ENCODE measurements at places on chromosomes 7 and 10. TPM values are rescaled to one million over a fixed set of nuclear protein-coding genes. Genes with fewer than 3 reads are reported as not detected.

DNA sequence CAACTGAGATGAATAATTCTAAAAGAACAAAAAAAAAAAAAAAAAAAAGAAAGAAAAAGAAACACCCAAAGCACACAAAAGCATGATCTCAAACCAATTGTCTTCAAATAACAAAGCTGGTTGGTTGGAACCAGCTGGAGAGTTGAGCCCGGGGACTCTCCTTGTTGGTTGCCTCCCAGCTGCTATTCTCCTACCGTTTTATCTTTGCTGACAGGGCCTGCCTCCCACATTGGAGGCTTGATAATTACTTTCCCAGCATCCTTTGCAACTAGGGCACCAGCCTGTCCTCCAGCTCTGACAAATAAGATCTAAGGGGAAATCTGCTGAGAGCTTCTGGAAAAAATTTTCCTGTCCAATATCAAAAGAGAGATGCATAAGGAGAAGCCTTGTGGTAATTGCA is 6.8 kb downstream of the PON1 start:
- DNase-seq, result no peak
- no peak overlapping the region for H3K27ac ChIP-seq
- peaks cover 4% of the 10 kb centered on the region for H3K27me3 ChIP-seq
- H3K4me3 ChIP-seq, result no peak overlapping the region

GRCh38 chr7:22819476-22819875 is 3.2 kb downstream of the TOMM7 start:
- H3K36me3 ChIP-seq, result peaks cover 34% of the 10 kb centered on the region
- H3K4me1 ChIP-seq, result peaks cover 56% of the 10 kb centered on the region
- peak overlapping the region; percentile 25 for H3K27ac ChIP-seq
- no peak for DNase-seq
- H3K27me3 ChIP-seq, result peaks cover 4% of the 10 kb centered on the region

Gene RELN
- not detected for total RNA-seq

GRCh38 chr7:149720372-149721083 is 52.9 kb downstream of the ZNF467 start:
- H3K27ac ChIP-seq, result no peak overlapping the region
- no peaks in the 10 kb centered on the region for H3K27me3 ChIP-seq
- peaks cover 7% of the 10 kb centered on the region for H3K36me3 ChIP-seq
- H3K4me1 ChIP-seq, result peaks cover 33% of the 10 kb centered on the region

DNA sequence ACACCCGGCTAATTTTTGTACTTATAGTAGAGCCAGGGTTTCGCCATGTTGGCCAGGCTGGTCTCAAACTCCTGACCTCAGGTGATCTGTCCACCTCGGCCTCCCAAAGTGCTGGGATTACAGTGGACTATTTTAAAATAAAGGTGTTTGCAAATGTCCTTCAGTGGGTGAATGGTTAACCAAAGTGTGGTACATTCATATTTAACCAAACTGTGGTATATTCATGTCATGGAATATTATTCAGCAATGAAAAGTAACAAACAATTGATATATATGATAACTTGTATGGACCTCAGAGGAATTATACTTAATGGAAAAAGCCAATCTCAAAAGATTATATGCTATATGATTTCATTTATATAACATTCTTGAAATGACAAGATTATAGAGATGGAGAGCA is 190.0 kb downstream of the CREB5 start:
- peaks cover 3% of the 10 kb centered on the region for H3K27me3 ChIP-seq
- DNase-seq, result no peak
- no peaks in the 10 kb centered on the region for H3K4me1 ChIP-seq
- no peak overlapping the region for H3K4me3 ChIP-seq
- H3K36me3 ChIP-seq, result no peaks in the 10 kb centered on the region
- H3K27ac ChIP-seq, result no peak overlapping the region

Gene SUFU
- total RNA-seq, result 8.5 TPM

Gene CLDN15
- total RNA-seq, result 14.2 TPM

Gene WDR86
- 0.25 TPM for total RNA-seq

DNA sequence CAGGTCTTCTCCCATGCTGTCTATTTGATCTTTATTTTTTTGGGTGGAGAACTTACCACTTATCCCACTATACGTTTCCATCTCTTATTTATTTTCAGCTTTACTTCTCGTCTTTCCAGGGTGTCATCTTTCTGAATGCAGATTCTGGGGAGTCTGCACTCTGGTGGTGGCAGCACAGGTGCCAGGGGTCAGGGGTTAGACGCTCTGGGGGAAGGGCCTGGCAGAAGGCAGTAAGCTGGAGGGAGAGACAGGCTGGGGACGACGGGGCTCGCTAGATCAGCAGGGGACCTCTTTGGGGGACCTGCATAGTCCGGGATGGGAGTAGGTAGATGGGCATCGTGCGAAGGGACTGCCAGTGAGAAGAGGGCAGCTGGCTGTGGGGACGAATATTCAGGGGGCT is 22.3 kb downstream of the CHST12 start:
- peaks cover under 1% of the 10 kb centered on the region for H3K36me3 ChIP-seq
- DNase-seq, result no peak

Gene MBL2
- not detected for total RNA-seq

Gene ABLIM1
- 155 TPM for total RNA-seq

Gene OGA
- 125 TPM for total RNA-seq

Gene ELN
- not detected for total RNA-seq

GRCh38 chr7:41915871-41916270 is 213.0 kb upstream of the INHBA start:
- no peak for DNase-seq
- H3K27ac ChIP-seq, result no peak overlapping the region
- H3K36me3 ChIP-seq, result no peaks in the 10 kb centered on the region
- H3K4me1 ChIP-seq, result peaks cover 7% of the 10 kb centered on the region

DNA sequence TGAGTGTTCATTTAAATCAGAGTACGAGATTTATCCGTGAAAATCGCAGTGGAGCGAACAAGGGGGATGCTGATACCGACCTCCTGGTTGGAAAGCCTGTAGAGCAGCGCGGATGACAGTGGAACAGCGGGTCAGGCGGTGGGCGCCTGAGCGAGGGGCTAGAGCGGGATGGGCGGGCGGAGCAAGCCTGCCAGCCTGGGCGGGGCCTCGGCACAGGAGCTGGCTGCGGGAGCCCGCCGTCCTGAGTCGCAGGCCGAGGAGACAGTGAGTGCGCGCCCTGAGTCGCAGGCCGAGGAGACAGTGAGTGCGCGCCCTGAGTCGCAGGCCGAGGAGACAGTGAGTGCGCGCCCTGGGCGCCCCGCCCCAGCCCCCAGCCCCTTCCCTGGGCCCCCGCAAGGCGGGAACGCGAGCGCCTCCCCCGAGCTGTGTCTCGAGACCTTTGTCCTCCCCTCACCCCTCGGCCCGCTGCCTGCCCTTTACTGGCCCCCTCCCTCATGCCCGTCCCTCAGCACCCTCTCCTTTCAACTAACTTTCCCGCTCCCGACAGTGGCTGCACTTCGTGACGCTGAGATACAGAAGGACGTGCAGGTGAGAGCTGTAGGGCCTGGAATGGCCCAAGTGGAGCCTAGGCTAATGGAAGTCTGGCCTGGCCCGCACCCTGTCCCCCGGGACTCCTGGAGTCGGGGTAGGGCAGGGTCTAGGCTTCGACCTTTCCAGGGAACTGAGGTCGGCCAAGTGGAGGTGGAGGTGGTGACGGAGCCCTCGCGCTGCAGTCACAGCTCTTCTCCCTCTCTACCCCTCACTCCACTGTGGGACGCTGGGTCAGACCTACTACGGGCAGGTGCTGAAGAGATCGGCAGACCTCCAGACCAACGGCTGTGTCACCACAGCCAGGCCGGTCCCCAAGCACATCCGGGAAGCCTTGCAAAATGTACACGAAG is at the start of gene AS3MT:
AS3MT (plus strand) TSS at position 213 of the 941 bp plus-strand sequence; CDS start at position 336, 123 bp downstream.
- H3K4me3 ChIP-seq, result peak within 1 kb of the TSS; percentile 68
- peak; percentile 51 for DNase-seq
- peaks cover 3% of the 10 kb centered on the region for H3K36me3 ChIP-seq
- no peak within 1 kb of the TSS for H3K27ac ChIP-seq
- H3K27me3 ChIP-seq, result peaks cover 20% of the 10 kb centered on the region

Gene GIGYF1
- 36.9 TPM for total RNA-seq

Gene GPR141
- total RNA-seq, result not detected

DNA sequence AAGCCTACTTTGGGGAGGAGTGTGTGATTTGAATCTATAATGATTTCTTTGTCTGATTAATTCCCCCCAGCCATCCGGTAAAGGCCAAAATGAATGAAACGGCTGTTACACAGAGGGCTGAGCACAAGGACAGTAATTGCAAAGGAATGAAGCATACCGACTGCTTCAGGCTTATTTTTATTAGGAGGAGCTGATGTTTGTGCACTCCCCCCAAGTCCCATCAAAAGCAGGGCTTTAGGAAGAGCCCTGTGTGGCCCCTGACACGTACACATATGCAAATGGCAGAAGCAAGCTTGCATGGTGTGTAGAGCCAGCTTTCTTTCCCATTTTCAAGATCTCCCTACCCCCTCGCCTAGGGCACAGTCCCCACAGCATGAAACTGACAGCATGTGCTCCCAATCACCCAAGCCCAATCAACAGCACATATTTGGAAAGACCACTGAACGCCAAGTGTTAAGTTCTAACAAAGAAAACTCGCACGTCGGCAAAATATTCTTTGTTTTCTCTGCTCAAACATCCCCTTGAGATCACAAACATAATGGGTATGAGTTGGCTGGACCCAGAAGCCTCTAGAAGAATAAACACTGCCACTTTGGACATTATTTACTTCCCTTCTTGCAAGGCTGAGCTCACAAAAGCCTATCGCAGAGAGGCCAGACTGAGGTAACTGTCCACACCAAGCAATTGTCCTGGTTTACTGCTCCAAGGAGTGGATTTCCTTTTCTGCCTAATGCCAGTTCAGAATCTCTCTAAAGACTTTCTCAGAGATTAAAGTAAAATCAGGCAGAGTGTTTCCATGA is 143.0 kb downstream of the CUBN start:
- no peak overlapping the region for H3K4me3 ChIP-seq
- H3K36me3 ChIP-seq, result no peaks in the 10 kb centered on the region
- DNase-seq, result no peak
- H3K4me1 ChIP-seq, result no peaks in the 10 kb centered on the region

Gene LAMB1
- total RNA-seq, result 0.20 TPM

GRCh38 chr7:99004781-99005500 is 126.6 kb downstream of the TRRAP start:
- H3K36me3 ChIP-seq, result peaks cover 46% of the 10 kb centered on the region
- H3K4me1 ChIP-seq, result peaks cover 24% of the 10 kb centered on the region
- no peaks in the 10 kb centered on the region for H3K27me3 ChIP-seq
- DNase-seq, result no peak
- no peak overlapping the region for H3K27ac ChIP-seq

- no peaks in the 10 kb centered on the region for H3K4me1 ChIP-seq
- no peak overlapping the region for H3K27ac ChIP-seq
- DNase-seq, result peak; percentile 3
- no peak overlapping the region for H3K4me3 ChIP-seq
- H3K27me3 ChIP-seq, result no peaks in the 10 kb centered on the region
These were observed 236.8 kb downstream of the FRMD4A start for GRCh38 chr10:14093730-14094484.

- H3K36me3 ChIP-seq, result no peaks in the 10 kb centered on the region
- no peak for DNase-seq
- H3K4me3 ChIP-seq, result no peak overlapping the region
These were observed 201.9 kb downstream of the MALRD1 start for GRCh38 chr10:19250546-19250945.

DNA sequence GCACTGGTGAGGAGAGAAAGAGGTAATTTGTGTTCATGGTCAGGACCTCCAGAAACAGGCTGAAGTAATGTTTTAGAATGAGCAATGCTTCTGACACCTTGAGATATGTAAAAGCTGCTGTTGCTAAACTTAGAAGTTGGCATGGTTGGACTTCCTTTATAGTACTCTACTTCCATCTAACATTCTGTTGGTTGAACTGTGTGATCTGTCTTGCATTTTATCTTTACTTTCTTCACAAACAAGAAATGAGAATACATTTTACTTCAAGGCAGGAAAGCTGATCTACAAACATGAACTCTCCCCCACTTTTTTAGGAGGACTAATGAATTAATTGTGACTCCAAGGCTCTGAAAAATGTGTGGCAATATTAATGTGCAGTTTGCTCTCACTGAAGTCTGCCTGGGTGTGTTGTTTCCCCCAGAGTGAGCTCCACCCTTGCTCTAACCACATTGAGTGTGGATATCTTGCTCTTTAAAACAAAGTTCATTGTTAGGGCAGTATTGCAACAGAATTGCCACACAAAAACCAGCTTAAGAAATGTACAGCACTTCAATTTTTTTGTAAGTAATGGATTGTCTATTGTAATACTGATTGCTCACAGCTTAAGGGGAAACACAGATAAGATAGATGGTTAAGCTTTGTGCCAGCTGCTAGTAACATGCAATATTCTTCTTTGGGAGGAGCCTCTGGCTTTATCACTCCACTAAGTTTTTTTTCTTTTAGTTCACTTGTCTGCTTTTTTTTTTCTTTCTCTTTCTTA is 69.0 kb downstream of the ADD3 start:
- peaks cover 2% of the 10 kb centered on the region for H3K36me3 ChIP-seq
- H3K27me3 ChIP-seq, result no peaks in the 10 kb centered on the region
- peak overlapping the region; percentile 73 for H3K4me3 ChIP-seq
- peak overlapping the region; percentile 92 for H3K27ac ChIP-seq
- DNase-seq, result peak; percentile 41

Gene WNT8B
- total RNA-seq, result 0.38 TPM

Gene HTR7
- total RNA-seq, result not detected

- H3K36me3 ChIP-seq, result no peaks in the 10 kb centered on the region
- no peak overlapping the region for H3K27ac ChIP-seq
- H3K4me1 ChIP-seq, result no peaks in the 10 kb centered on the region
- no peak for DNase-seq
These were observed 211.1 kb upstream of the IGFBP3 start for GRCh38 chr7:46131916-46132795.

Gene OR2A1
- total RNA-seq, result not detected

Gene OPN4
- not detected for total RNA-seq

Gene TBX20
- not detected for total RNA-seq

Gene NPSR1
- not detected for total RNA-seq

Gene AOAH
- total RNA-seq, result 10.4 TPM

DNA sequence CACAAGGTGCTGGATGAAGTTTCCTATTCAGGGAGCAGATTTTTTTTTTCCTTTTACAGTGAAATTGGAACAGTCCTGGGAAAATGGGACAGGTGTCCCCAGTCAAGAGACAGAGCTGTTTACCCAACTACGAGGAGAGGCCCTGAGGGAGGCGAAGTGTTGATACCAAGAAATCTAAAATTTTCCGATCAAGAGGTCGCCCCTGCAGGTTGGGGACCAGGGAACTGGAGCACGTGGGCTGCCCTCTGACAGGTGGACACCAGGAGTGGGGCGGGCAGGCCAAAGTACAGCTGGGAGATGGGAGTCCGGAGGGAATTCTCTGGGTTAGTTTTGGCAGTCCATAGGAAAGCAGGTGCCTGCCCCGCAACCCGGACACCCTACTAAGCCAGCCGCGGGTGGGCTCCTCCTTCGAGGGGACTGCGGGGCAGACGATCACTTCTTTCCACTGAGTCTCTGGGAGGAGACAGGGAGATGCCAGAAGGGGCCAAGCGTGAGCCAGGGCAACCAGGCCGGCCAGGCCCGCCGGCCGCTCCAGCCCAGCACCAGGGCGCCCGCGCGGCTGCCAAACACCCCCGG is 965 bp upstream of the CAMK1D start:
- H3K4me1 ChIP-seq, result peaks cover 32% of the 10 kb centered on the region
- DNase-seq, result no peak
- peak overlapping the region; percentile 93 for H3K27ac ChIP-seq
- H3K4me3 ChIP-seq, result peak overlapping the region; percentile 76

- no peak for DNase-seq
- no peak overlapping the region for H3K4me3 ChIP-seq
- no peaks in the 10 kb centered on the region for H3K27me3 ChIP-seq
- no peak overlapping the region for H3K27ac ChIP-seq
- H3K4me1 ChIP-seq, result peaks cover 9% of the 10 kb centered on the region
These were observed 34.9 kb downstream of the ITGB1 start for GRCh38 chr10:32923134-32923533.

Gene GNGT1
- total RNA-seq, result not detected

- peaks cover 20% of the 10 kb centered on the region for H3K27me3 ChIP-seq
- no peak overlapping the region for H3K4me3 ChIP-seq
- H3K4me1 ChIP-seq, result no peaks in the 10 kb centered on the region
- no peak for DNase-seq
- no peaks in the 10 kb centered on the region for H3K36me3 ChIP-seq
These were observed 56.2 kb upstream of the AGK start for GRCh38 chr7:141495057-141495456.
